ENCODE measurements at places on chromosomes 2 and 18.

DNA sequence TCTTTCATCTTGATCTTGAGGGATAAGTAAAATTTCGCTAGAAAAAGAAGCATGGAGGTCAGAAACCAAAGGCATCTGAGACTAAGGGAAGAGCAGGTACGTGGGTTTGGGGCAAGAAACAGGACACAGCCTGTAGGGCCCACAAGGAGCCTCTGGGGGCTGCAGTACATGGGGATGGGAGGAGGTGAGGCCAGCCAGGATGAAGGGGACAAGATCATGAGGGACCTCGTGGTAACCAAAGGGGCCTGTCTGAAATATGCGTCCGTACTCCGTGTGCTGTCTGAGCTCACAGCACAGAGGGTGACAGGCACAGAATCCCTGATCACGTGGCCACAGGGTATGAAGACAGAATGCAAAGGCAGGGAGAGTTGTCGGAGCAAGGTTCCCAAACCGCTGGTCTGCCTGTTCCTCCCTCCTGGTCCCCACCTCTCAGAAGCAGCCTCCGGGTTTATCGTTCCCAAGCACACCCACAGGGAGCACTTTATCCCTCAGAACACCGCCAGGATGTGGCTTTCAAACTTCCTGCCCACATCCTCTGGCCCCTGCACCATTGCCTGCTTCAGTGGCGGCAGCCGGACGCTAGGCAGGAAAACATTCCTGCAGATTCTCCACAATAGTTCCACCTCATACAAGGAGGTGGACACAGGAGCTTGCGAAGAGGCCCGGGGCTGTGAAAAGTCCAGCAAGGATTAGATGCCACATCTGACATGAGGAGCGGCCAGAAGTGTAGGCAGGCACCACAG lies 12.0 kb downstream of the TMEM163 start:
- DNase-seq = peak; percentile 52

GRCh38 chr2:133561045-133561852 lies 7.0 kb downstream of the NCKAP5 start:
- DNase-seq = peak; percentile 61

GRCh38 chr2:128682266-128682665 lies 363.6 kb upstream of the HS6ST1 start:
- no peak for DNase-seq

GRCh38 chr18:78228974-78229373 lies 750.6 kb upstream of the SALL3 start:
- no peak for DNase-seq
